ENCODE measurements at places on chromosomes 4 and X.

- no peaks in the 10 kb centered on the region for H3K27me3 ChIP-seq
- no peak overlapping the region for H3K27ac ChIP-seq
- no peaks in the 10 kb centered on the region for H3K36me3 ChIP-seq
Measured at GRCh38 chrX:149074398-149074797, 430.7 kb downstream of the IDS start.

GRCh38 chrX:12657881-12658280 lies 133.3 kb upstream of the PRPS2 start:
- no peak overlapping the region for H3K27ac ChIP-seq
- H3K4me1 ChIP-seq, result no peaks in the 10 kb centered on the region
- no peaks in the 10 kb centered on the region for H3K36me3 ChIP-seq
- DNase-seq, result no peak
- H3K4me3 ChIP-seq, result no peak overlapping the region

GRCh38 chrX:11244636-11245035 lies 48.6 kb upstream of the AMELX start:
- DNase-seq, result no peak
- H3K36me3 ChIP-seq, result no peaks in the 10 kb centered on the region
- no peak overlapping the region for H3K27ac ChIP-seq
- no peaks in the 10 kb centered on the region for H3K4me1 ChIP-seq

DNA sequence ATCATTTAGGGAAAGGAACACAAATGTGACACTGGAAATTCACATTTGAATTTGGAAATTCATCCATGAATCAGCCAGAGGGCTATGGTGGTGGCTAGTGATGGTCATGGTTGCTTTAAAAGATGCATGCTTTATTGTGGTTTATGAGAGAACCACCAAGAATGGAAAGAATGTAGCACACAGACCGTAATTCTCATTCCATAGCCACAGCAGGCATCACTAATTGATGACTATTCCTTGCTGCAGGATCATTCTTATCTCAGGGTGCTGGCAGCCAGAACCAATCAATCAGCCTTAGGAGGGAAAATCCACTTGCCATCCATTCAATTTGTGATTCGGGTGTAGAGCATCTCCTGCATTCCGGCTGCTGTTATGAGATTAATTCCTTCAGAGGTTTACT lies 115.6 kb downstream of the DHRSX start:
- no peak for DNase-seq
- no peaks in the 10 kb centered on the region for H3K4me1 ChIP-seq
- H3K36me3 ChIP-seq, result no peaks in the 10 kb centered on the region

- no peaks in the 10 kb centered on the region for H3K27me3 ChIP-seq
- no peak overlapping the region for H3K4me3 ChIP-seq
- H3K36me3 ChIP-seq, result no peaks in the 10 kb centered on the region
Measured at GRCh38 chr4:163895378-163896005, 401.0 kb downstream of the TMA16 start.

- no peaks in the 10 kb centered on the region for H3K4me1 ChIP-seq
- H3K27ac ChIP-seq, result no peak overlapping the region
- no peak overlapping the region for H3K4me3 ChIP-seq
- no peak for DNase-seq
- H3K27me3 ChIP-seq, result no peaks in the 10 kb centered on the region
Measured at GRCh38 chrX:7500386-7500785, 342.6 kb upstream of the VCX start.

DNA sequence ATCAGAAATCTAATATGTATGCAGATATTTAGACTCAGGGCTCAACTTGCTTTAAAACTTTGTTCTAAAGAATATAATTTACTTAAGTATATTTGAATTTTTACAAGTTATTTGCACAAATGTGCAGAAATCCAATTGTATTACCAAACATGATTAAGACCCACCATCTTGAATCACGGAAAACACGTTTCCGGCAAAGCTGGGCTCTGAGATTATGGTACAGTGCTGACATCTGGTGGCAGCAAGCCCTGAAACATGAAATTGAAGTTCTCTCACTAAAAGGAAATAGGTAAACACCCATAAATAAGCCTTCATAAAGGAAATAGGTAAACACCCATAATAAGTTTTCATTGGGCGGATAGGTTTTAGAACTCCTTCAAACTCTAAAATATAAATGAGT lies 98.3 kb upstream of the MAOA start:
- H3K36me3 ChIP-seq, result no peaks in the 10 kb centered on the region
- peak; percentile 81 for DNase-seq
- H3K27ac ChIP-seq, result peak overlapping the region; percentile 41
- peaks cover 9% of the 10 kb centered on the region for H3K4me1 ChIP-seq
- no peak overlapping the region for H3K4me3 ChIP-seq
